ENCODE measurements at places on chromosomes 13 and 19.

DNA sequence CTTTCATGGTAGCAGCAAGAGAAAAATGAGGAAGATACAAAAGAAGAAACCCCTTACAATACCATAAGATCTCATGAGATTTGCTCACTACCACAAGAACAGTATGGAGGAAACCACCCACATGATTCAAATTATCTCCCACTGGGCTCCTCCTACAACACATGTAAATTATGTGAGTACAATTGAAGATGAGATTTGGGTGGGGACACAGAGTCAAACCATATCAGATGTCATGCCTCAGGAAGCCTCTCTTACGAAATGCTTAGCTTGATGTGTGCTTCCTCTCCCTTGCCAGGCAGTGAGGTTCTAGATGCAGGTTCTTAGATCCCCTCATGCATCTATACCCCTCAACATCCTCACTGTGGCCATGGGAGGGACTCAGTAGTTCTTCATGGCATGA lies 63.2 kb upstream of the RGCC start:
- DNase-seq, result no peak

DNA sequence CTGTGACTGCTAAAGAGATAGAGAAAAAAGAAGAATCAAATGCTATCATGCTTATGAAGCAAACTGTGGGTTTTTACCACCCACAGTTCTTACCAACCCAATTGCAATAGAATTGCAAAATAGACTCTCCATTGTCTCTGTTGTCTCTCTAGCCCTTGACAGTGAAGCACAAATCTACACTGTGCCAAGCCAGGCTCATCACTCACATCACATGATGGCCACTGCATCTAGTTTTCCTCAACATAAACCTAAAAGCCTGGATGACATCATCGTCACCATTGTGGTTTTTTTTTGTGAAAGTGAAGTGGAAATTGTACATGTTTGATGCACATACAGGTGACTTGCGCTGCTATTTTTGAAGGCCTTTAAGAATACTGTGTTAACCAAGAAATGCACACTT lies 56.1 kb downstream of the KL start:
- DNase-seq, result no peak

GRCh38 chr13:113258321-113259054 lies 38.6 kb upstream of the LAMP1 start:
- DNase-seq, result no peak

- DNase-seq, result no peak
These were observed 24.7 kb upstream of the EIF3G start for GRCh38 chr19:10144361-10144760.

GRCh38 chr19:13974073-13974472 lies 21.8 kb downstream of the DCAF15 start:
- DNase-seq, result no peak

DNA sequence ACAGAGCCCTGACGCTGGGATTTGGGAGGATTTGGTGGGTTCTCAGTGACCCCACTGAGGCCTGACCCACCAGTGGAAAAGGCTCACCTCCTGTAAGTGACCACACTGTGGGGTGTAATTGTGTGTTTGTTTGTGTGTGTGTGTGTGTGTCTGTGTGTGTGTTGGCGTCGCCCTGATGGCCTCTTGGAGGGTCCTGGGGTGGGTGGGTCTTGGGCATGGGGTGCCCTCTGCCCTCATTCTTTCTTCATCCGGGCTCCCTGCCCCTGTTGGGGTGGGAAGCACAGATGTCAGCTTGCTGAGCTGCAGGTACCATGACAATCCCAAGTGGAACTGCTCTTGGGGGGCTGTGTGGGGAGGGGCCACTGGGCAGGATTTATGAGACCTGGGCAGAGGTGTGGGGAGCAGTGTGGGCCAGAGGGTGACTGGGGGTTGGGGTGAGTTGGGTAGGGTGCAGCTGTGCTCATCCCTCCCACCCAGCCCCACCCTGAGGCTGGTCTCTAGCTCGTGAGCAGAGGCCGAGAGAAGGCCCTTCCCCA lies 22.8 kb downstream of the WTIP start:
- no peak for DNase-seq

DNA sequence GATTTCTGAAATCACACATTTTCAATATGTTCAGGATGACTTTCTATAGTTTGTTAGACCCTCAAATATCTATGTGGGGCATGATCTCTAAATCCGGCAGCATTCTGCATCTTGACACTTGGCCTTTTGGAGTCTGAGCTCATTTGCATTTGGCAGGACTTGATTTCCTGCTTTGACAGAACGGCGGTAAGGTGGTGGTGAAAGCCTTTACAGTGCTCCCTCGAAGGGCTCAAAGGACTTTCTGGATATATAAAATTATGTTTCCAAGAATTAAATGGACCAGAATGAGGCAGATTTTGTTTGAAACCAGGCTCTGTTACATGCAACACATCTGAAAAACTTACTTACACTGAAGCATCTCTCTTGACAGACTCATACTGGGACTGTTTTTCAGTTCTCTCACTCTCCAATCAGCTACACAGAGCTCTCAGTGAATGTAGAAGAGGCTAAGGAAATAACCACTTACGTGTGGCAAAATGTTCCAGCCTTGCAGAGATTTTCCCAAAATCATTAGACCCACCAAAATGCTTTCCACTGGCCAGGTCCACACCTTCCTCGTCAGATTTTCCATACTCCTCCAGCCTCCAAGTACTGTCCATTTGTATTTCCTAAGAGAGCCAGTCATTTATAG lies 207.2 kb downstream of the SPRY2 start:
- DNase-seq, result no peak

- DNase-seq, result no peak
These were observed 504.5 kb downstream of the FOXO1 start for GRCh38 chr13:40161931-40162330.

GRCh38 chr13:99758460-99759162 lies 213.0 kb downstream of the ZIC5 start:
- DNase-seq, result no peak
